Muscle of leg (tissue), 16 donors: ENCODE measurements at places on chromosomes 4 and X. TPM values are rescaled to one million over a fixed set of nuclear protein-coding genes. Genes with fewer than 3 reads are reported as not detected.

DNA sequence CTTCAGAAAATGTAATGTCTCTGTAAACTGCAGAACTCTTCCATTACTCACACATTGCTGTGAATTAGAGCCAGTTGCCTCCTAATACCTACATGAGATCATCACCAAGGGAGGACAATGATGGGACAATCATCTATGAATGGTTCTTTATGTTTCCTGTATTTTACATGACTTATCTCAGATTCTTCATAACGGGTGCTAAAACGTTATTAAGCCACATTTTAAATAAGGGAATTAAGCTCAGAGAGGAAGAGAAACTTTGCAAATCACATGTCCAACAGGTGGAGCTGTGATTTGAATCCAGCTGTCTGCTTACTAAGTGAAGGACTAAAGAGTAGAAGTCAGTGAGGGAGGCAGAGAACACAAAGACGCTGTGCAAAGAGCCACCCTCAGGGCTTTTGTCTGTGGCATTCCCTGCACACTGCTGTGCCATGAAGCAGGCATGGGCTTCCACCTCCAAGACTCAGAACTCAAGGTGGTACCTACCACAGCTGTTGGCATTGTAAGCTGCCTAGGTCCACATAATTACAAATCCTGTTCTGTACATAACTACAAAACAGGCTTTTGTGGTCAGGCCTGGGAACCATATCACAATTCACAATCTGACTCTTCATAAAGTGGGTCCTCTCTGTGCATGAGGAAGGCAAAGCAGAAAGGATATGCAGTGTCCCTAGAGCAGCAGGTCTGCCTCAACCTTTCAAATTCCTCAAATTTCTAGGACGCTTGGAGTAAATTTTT is 12.8 kb downstream of the TBC1D9 start:
- peak; percentile 65 for DNase-seq
- no peaks in the 10 kb centered on the region for H3K36me3 ChIP-seq
- no peak overlapping the region for H3K4me3 ChIP-seq

Gene EGF
- total RNA-seq, result 9.4 TPM

- peaks cover 17% of the 10 kb centered on the region for H3K27me3 ChIP-seq
- no peaks in the 10 kb centered on the region for H3K36me3 ChIP-seq
Measured at GRCh38 chrX:8738588-8739189, 6.8 kb upstream of the ANOS1 start.

- H3K4me1 ChIP-seq, result no peaks in the 10 kb centered on the region
- H3K27me3 ChIP-seq, result no peaks in the 10 kb centered on the region
- H3K27ac ChIP-seq, result no peak overlapping the region
- H3K4me3 ChIP-seq, result no peak overlapping the region
- DNase-seq, result no peak
Measured at GRCh38 chr4:118012142-118012541, 22.1 kb upstream of the NDST3 start.

Gene WDR17
- total RNA-seq, result 0.22 TPM

GRCh38 chr4:134327274-134328122 is 125.9 kb upstream of the PABPC4L start:
- H3K4me1 ChIP-seq, result no peaks in the 10 kb centered on the region
- H3K36me3 ChIP-seq, result no peaks in the 10 kb centered on the region
- H3K27me3 ChIP-seq, result no peaks in the 10 kb centered on the region
- H3K27ac ChIP-seq, result no peak overlapping the region
- no peak overlapping the region for H3K4me3 ChIP-seq

GRCh38 chr4:72358483-72358882 is 210.5 kb downstream of the ADAMTS3 start:
- H3K4me3 ChIP-seq, result no peak overlapping the region
- no peak for DNase-seq
- no peaks in the 10 kb centered on the region for H3K4me1 ChIP-seq
- H3K36me3 ChIP-seq, result no peaks in the 10 kb centered on the region
- H3K27me3 ChIP-seq, result no peaks in the 10 kb centered on the region
- H3K27ac ChIP-seq, result no peak overlapping the region

Gene GC
- 0.35 TPM for total RNA-seq

GRCh38 chr4:154617820-154618317 is 5.4 kb upstream of the FGG start:
- no peak for DNase-seq
- H3K36me3 ChIP-seq, result no peaks in the 10 kb centered on the region
- H3K27me3 ChIP-seq, result no peaks in the 10 kb centered on the region
- H3K27ac ChIP-seq, result no peak overlapping the region
- H3K4me3 ChIP-seq, result no peak overlapping the region

Gene FAM9B
- total RNA-seq, result not detected

DNA sequence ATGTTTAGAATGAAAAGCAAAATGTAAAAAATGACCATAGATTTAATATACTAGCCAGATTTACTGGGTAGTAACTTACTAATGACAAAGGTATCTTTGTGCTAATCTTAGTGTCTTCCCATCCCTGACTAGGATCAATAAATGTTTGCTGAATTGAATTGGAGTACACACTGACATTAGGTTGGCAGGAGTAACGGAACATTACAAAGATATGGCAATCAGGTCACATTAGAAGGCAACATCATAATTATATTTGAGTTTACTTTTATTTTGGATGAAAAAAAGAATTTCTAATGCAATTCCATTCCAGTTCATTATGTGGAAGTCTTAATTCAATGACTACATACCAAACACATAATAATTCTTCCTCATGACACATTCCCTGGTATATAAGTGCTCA is 77.8 kb downstream of the MID1 start:
- no peak for DNase-seq
- H3K4me1 ChIP-seq, result no peaks in the 10 kb centered on the region
- no peak overlapping the region for H3K4me3 ChIP-seq

Gene DNAJB14
- total RNA-seq, result 18.9 TPM

Gene HSFX4
- total RNA-seq, result 0.53 TPM

DNA sequence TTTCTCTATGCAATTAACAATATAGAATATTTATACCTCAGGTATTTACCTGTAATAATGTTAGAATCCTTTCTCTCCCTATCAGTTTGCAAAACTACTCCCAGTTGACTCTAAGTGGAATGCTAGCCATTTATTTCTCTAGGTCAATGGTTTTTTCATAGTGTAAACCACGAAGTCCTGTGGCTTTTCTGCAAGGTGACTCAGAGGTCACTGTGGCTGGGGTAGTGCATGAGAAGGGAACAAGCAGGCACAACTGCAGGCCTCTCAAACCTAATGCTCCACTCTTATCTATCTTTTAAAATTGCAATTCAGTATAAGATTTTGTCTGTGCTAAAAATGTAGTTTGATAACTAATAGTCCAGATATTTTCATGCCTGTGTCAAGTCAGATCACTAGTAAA is 159.4 kb downstream of the ANTXR2 start:
- no peak for DNase-seq
- H3K27me3 ChIP-seq, result no peaks in the 10 kb centered on the region
- no peaks in the 10 kb centered on the region for H3K4me1 ChIP-seq

Gene CNGA1
- total RNA-seq, result 0.35 TPM

DNA sequence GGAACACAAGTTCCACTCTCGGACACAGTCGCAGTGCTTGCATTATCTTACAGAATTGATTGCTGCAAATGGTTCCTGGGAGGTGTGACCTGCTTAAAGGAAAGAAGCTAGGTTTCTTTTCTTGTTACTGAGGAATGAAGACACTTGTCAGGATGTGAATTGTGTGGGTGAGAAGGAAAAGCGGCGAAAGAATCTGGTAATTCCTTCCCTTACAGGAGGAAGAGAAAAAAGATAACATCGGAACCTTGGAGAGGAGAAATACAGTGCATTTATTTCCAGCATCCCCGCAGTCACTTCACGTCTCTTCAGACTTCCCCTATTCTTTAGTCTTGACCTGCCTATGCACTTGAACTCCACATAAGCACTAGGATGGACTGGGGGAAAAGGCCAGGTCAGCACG is 389 bp upstream of the CCSER1 start:
- no peak for DNase-seq
- H3K4me1 ChIP-seq, result peaks cover 5% of the 10 kb centered on the region
- no peaks in the 10 kb centered on the region for H3K36me3 ChIP-seq
- peaks cover 12% of the 10 kb centered on the region for H3K27me3 ChIP-seq
- peak overlapping the region; percentile 54 for H3K4me3 ChIP-seq
- no peak overlapping the region for H3K27ac ChIP-seq

DNA sequence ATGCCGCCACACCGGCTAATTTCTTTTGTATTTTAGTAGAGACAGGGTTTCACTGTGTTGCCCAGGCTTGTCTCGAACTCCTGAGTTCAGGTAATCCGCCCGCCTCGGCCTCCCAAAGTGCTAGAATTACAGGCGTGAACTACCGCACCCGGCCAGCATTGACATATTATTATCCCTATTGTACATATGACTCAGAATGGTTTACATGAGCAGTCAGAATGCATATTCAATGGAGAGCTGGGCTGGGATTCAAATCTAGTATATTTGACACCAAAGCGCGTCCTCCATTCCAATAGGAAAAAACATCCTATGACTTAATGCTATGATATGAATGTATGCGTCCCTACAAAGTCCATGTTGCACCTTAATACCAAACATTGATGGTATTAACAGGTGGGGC is 281.4 kb downstream of the CAMK2D start:
- no peak overlapping the region for H3K4me3 ChIP-seq
- H3K36me3 ChIP-seq, result peaks cover 4% of the 10 kb centered on the region
- H3K4me1 ChIP-seq, result no peaks in the 10 kb centered on the region
- no peaks in the 10 kb centered on the region for H3K27me3 ChIP-seq

GRCh38 chr4:143773998-143774895 is 73.8 kb upstream of the FREM3 start:
- no peaks in the 10 kb centered on the region for H3K4me1 ChIP-seq
- DNase-seq, result peak; percentile 8
- no peaks in the 10 kb centered on the region for H3K27me3 ChIP-seq
- H3K27ac ChIP-seq, result no peak overlapping the region
- H3K36me3 ChIP-seq, result no peaks in the 10 kb centered on the region
- no peak overlapping the region for H3K4me3 ChIP-seq

DNA sequence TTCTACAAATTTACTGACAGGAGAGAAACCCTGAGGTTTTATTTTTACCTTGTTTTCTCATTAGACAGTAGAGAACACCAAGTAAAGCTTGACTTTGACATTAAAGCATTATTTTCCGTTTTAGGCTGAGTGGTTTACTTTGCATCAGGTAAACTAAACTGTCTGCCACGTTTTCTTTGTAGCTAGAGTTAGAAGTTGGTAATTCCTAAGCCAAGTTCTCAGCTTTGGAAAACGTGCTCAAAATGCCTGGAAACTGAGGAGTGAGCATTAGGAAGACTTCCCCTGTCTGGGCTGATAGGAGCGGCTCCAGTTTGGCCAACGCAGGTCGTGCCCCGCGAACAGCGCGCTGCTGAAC is 819 bp downstream of the PDLIM3 start:
- peaks cover 26% of the 10 kb centered on the region for H3K27me3 ChIP-seq
- no peaks in the 10 kb centered on the region for H3K36me3 ChIP-seq
- DNase-seq, result peak; percentile 35
- peak overlapping the region; percentile 94 for H3K27ac ChIP-seq
- H3K4me1 ChIP-seq, result peaks cover 21% of the 10 kb centered on the region

DNA sequence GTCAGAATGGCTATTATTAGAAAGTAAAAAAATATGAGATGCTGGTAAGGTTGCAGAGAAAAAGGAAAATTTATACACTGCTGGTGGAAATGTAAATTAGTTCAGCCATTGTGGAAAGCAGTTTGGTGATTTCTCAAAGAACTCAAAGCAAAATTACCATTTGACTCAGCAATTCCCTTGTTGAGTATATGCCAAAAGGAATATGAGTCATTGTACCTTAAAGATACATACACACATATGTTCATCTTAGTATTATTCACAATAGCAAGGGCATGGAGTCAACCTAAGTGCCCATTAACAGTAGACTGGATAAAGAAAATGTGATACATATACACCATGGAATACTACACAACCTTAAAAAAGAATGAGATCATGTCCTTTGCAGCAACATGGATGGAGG is 148.2 kb downstream of the COMMD8 start:
- H3K36me3 ChIP-seq, result no peaks in the 10 kb centered on the region
- H3K27ac ChIP-seq, result no peak overlapping the region
- H3K27me3 ChIP-seq, result no peaks in the 10 kb centered on the region
- no peak overlapping the region for H3K4me3 ChIP-seq
- DNase-seq, result no peak

GRCh38 chrX:120735966-120736365 is 106.1 kb upstream of the C1GALT1C1 start:
- H3K27ac ChIP-seq, result no peak overlapping the region
- H3K4me3 ChIP-seq, result no peak overlapping the region
- H3K4me1 ChIP-seq, result no peaks in the 10 kb centered on the region
- H3K36me3 ChIP-seq, result no peaks in the 10 kb centered on the region
- no peak for DNase-seq

GRCh38 chr4:111546881-111547280 is 598.4 kb upstream of the FAM241A start:
- DNase-seq, result peak; percentile 26
- H3K36me3 ChIP-seq, result no peaks in the 10 kb centered on the region
- no peaks in the 10 kb centered on the region for H3K27me3 ChIP-seq
- no peak overlapping the region for H3K4me3 ChIP-seq
- H3K27ac ChIP-seq, result no peak overlapping the region
- H3K4me1 ChIP-seq, result no peaks in the 10 kb centered on the region

Gene ALB
- total RNA-seq, result 17.7 TPM

Gene GCNA
- 2.9 TPM for total RNA-seq

DNA sequence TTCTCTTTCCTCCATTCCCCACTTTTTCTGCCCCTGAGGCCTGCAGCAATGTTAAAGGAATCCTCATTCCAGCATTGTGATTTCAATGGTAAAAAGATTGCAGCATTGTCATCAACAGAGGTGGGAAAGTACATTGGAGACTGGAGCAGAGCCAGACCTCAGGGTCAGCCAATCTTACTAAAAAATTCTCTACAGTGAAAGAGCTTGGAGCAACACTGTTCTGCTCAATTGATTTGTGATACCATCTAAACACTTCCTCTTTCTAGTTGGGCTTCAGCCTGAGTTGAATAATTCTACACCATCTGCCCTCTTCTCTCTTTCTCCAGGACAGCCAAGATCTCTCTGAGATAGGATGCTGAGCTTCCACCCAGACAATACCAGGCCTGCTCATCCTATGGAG is 176.5 kb downstream of the AR start:
- no peak for DNase-seq
- no peak overlapping the region for H3K27ac ChIP-seq
- peaks cover 9% of the 10 kb centered on the region for H3K27me3 ChIP-seq
- no peak overlapping the region for H3K4me3 ChIP-seq
- peaks cover 3% of the 10 kb centered on the region for H3K36me3 ChIP-seq

Gene CACNA1F
- total RNA-seq, result 0.09 TPM

- peak; percentile 95 for DNase-seq
- H3K4me1 ChIP-seq, result peaks cover 29% of the 10 kb centered on the region
- peaks cover 13% of the 10 kb centered on the region for H3K27me3 ChIP-seq
Measured at GRCh38 chrX:71622576-71623450, 4.5 kb upstream of the CXCR3 start.

- H3K27ac ChIP-seq, result no peak overlapping the region
- DNase-seq, result no peak
- no peak overlapping the region for H3K4me3 ChIP-seq
- H3K36me3 ChIP-seq, result no peaks in the 10 kb centered on the region
- H3K4me1 ChIP-seq, result no peaks in the 10 kb centered on the region
- H3K27me3 ChIP-seq, result no peaks in the 10 kb centered on the region
Measured at GRCh38 chrX:154979629-154980028, 42.9 kb downstream of the F8 start.

GRCh38 chr4:178306565-178306964 is 864.3 kb upstream of the AGA start:
- H3K4me3 ChIP-seq, result no peak overlapping the region
- H3K27ac ChIP-seq, result no peak overlapping the region
- no peaks in the 10 kb centered on the region for H3K4me1 ChIP-seq

GRCh38 chr4:4316150-4316495 is 26.1 kb downstream of the ZBTB49 start:
- DNase-seq, result no peak
- H3K4me3 ChIP-seq, result no peak overlapping the region
- H3K27me3 ChIP-seq, result no peaks in the 10 kb centered on the region
- no peaks in the 10 kb centered on the region for H3K4me1 ChIP-seq
- peaks cover 51% of the 10 kb centered on the region for H3K36me3 ChIP-seq

GRCh38 chr4:6182376-6183280 is 17.7 kb downstream of the JAKMIP1 start:
- no peaks in the 10 kb centered on the region for H3K27me3 ChIP-seq
- H3K4me3 ChIP-seq, result no peak overlapping the region
- H3K4me1 ChIP-seq, result no peaks in the 10 kb centered on the region
